ENCODE measurements at places on chromosomes 5 and 9.

GRCh38 chr5:78360674-78360923, 182 bp downstream of the SCAMP1 start:
- DNase-seq = no peak

DNA sequence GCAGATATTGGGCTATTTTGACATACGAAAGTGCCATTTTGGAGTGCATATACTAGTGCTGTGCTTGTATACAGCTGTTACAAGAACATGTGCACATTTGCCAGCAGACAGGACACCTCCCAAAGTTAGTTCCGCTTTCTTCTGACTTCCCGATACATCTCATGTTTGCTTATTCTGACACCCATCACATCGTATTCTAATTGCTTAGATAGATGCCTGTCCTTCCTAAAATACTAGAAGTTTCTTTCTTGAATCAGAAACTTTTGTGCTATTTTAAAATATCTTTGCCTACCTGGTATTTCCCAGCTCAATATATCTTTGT, 177.8 kb downstream of the TTLL11 start:
- DNase-seq = no peak

- peak; percentile 48 for DNase-seq
Observed at GRCh38 chr9:134738869-134739659, 97.5 kb downstream of the COL5A1 start.

- DNase-seq = no peak
Observed at GRCh38 chr5:7515284-7515914, 119.5 kb downstream of the ADCY2 start.

GRCh38 chr5:149605354-149605997, 24.2 kb downstream of the ARHGEF37 start:
- DNase-seq = no peak

Data from M059J (cell line).